T-helper 17 cell (primary cell): ENCODE measurements at places on chromosomes 16 and 17.

- no peak for DNase-seq
Observed at GRCh38 chr17:4233668-4234258, 30.0 kb downstream of the ANKFY1 start.

DNA sequence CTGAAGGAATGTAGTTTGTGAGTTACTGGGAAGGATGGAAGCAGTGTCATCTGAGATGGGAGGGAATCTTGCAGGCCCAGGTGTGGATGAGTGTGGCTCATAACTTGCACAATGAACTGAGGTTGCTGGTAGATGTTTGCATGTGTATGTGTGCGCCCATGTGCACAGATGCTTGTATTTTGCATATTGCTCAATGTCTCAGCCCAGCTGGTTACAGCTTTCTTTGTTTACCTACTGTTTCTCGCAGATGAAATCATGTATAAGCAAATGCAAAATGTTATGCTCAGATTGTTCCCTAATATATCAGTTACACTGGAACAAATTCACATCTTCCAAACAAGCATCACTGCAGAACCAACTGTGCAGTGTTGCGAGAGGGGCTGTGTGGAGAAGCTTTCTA is 452.2 kb upstream of the EEF2KMT start:
- no peak for DNase-seq

DNA sequence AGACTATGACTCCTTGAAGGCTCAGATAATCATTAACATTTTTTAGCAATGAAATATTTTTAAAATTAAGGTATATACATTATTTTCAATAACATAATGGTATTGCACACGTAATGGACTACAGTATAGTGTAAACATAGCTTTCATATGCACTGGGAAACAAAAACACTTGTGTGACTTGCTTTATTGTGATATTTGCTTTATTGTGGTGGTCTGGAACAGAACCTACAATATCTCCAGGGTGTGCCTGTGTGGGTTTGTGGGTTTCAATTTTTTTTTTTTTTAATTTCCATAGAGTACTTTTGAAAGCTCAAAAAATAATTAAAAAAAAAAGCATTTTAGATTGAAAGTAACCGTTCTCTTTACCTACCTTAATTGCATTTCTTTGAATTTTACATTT is 25.3 kb downstream of the CYLD start:
- DNase-seq: no peak

GRCh38 chr16:89266521-89267134 is 49.1 kb downstream of the ZNF778 start:
- DNase-seq: no peak

- DNase-seq: no peak
Observed at GRCh38 chr17:64406321-64407200, 15.9 kb upstream of the PECAM1 start.

- DNase-seq: no peak
Observed at GRCh38 chr16:89105599-89106151, 12.0 kb downstream of the ACSF3 start.

GRCh38 chr17:31418773-31419350 is 27.4 kb downstream of the RAB11FIP4 start:
- no peak for DNase-seq

- no peak for DNase-seq
Observed at GRCh38 chr17:58217766-58218165, 1.3 kb downstream of the MKS1 start.

GRCh38 chr16:19831678-19832077 is 53.0 kb downstream of the GPRC5B start:
- no peak for DNase-seq
